Common myeloid progenitor, CD34-positive (primary cell): ENCODE measurements at places on chromosomes 12 and 14.
A peak's percentile ranks its signal among the peaks of the same experiment; 100 is the strongest.

GRCh38 chr12:8991371-8992345, 2.3 kb downstream of the KLRG1 start:
- peaks cover 22% of the 10 kb centered on the region for H3K4me1 ChIP-seq
- peak overlapping the region; percentile 71 for H3K27ac ChIP-seq
- H3K4me3 ChIP-seq, result peak overlapping the region; percentile 7
- DNase-seq, result peak; percentile 60

- peaks cover 2% of the 10 kb centered on the region for H3K4me1 ChIP-seq
- no peaks in the 10 kb centered on the region for H3K27me3 ChIP-seq
- no peaks in the 10 kb centered on the region for H3K36me3 ChIP-seq
- no peak overlapping the region for H3K4me3 ChIP-seq
These were observed 27.9 kb upstream of the EID3 start for GRCh38 chr12:104275689-104276088.

GRCh38 chr14:94355191-94355794, 32.2 kb upstream of the SERPINA6 start:
- no peaks in the 10 kb centered on the region for H3K4me1 ChIP-seq
- no peaks in the 10 kb centered on the region for H3K36me3 ChIP-seq
- peaks cover 30% of the 10 kb centered on the region for H3K27me3 ChIP-seq
- peak; percentile 28 for DNase-seq
- H3K27ac ChIP-seq, result no peak overlapping the region
- no peak overlapping the region for H3K4me3 ChIP-seq

GRCh38 chr12:62006076-62006732, 254.0 kb upstream of the USP15 start:
- no peaks in the 10 kb centered on the region for H3K36me3 ChIP-seq
- H3K27ac ChIP-seq, result no peak overlapping the region
- H3K27me3 ChIP-seq, result no peaks in the 10 kb centered on the region

GRCh38 chr14:92638266-92638665, 110.2 kb downstream of the LGMN start:
- no peak overlapping the region for H3K27ac ChIP-seq
- H3K27me3 ChIP-seq, result no peaks in the 10 kb centered on the region
- no peaks in the 10 kb centered on the region for H3K4me1 ChIP-seq
- DNase-seq, result no peak
- no peak overlapping the region for H3K4me3 ChIP-seq

- H3K36me3 ChIP-seq, result no peaks in the 10 kb centered on the region
- H3K27me3 ChIP-seq, result no peaks in the 10 kb centered on the region
- no peak overlapping the region for H3K4me3 ChIP-seq
- H3K27ac ChIP-seq, result no peak overlapping the region
- DNase-seq, result no peak
These were observed 238.3 kb downstream of the FUT8 start for GRCh38 chr14:65650826-65651225.

DNA sequence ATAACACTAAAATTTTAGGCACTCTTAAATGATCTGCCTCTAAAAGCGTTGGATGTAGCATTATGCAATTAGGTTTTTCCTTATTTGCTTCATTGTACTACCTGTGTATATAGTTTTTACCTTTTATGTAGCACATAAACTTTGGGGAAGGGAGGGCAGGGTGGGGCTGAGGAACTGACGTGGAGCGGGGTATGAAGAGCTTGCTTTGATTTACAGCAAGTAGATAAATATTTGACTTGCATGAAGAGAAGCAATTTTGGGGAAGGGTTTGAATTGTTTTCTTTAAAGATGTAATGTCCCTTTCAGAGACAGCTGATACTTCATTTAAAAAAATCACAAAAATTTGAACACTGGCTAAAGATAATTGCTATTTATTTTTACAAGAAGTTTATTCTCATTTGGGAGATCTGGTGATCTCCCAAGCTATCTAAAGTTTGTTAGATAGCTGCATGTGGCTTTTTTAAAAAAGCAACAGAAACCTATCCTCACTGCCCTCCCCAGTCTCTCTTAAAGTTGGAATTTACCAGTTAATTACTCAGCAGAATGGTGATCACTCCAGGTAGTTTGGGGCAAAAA, 4.1 kb downstream of the CDKN1B start:
- peak overlapping the region; percentile 97 for H3K27ac ChIP-seq
- H3K27me3 ChIP-seq, result no peaks in the 10 kb centered on the region
- H3K4me1 ChIP-seq, result peaks cover 52% of the 10 kb centered on the region
- no peak for DNase-seq
- H3K36me3 ChIP-seq, result peaks cover 33% of the 10 kb centered on the region

- DNase-seq, result no peak
- no peaks in the 10 kb centered on the region for H3K36me3 ChIP-seq
- H3K4me1 ChIP-seq, result no peaks in the 10 kb centered on the region
- H3K27ac ChIP-seq, result no peak overlapping the region
These were observed 33.1 kb downstream of the KCNA5 start for GRCh38 chr12:5076761-5077160.
